GM12878 (cell line): ENCODE measurements at places on chromosomes 5 and 9. TPM values are rescaled to one million over a fixed set of nuclear protein-coding genes. Genes with fewer than 3 reads are reported as not detected.
A peak's percentile ranks its signal among the peaks of the same experiment; 100 is the strongest.

The MSMP gene
- total RNA-seq = 1.1 and 2.4 TPM in 2 replicates

The PCDHB8 gene
- not detected in 2 replicates for total RNA-seq

The DRD1 gene
- not detected in 2 replicates for total RNA-seq

The EQTN gene
- total RNA-seq = not detected in 2 replicates

DNA sequence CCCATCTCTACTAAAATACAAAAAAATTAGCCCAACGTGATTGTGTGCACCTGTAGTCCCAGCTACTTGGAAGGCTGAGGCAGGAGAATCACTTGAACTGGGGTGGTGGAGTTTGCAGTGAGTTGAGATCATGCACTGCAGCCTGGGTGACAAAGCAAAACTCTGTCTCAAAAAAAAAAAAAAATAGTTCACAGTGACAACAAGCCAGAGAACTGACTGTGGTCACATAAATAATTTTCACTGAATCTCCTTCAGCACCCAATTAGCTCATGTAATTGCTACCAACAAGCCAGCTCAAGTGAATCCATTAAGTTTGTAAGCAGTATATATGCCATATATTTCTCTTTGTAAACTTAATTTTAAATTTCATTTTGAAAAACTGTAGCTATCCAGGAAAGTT is 14.5 kb upstream of the AFAP1L1 start:
- no peak for DNase-seq
- H3K27ac ChIP-seq = no peak overlapping the region
- no peaks in the 10 kb centered on the region; the same call in 1 of the 2 replicates for H3K27me3 ChIP-seq
- H3K36me3 ChIP-seq = no peaks in the 10 kb centered on the region
- no peaks in the 10 kb centered on the region for H3K4me1 ChIP-seq
- H3K4me3 ChIP-seq = no peak overlapping the region

DNA sequence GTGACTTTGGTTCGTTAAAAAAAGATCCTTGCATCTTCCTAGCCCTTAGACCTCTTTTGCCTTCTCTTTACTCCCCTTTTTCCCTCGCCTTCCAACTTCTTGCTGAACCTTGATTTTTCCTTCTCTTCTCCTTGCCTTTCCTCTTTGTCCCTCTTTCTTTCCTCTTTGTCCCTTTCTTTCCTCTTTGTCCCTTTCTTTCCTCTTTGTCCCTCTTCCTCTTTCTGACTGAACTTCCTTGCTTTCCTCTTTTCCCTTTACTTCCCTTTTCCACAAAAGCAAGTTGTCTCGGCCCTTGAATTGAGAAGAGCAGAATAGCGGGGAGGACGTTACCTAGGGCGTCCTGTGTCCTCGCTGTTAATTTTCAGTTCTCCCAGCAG is 1.4 kb upstream of the MLLT3 start:
- no peaks in the 10 kb centered on the region for H3K36me3 ChIP-seq
- H3K27ac ChIP-seq = peak overlapping the region; percentile 80
- DNase-seq = no peak

GRCh38 chr5:72474516-72474915 is 32.7 kb downstream of the ZNF366 start:
- H3K27me3 ChIP-seq = no peaks in the 10 kb centered on the region
- no peak overlapping the region for H3K4me3 ChIP-seq
- peaks cover 62% of the 10 kb centered on the region for H3K4me1 ChIP-seq
- no peak for DNase-seq

- DNase-seq = no peak
- no peaks in the 10 kb centered on the region; the same call in 1 of the 2 replicates for H3K27me3 ChIP-seq
- H3K4me1 ChIP-seq = no peaks in the 10 kb centered on the region
- H3K4me3 ChIP-seq = peak overlapping the region; percentile 4; the same call in 1 of the 2 replicates
Observed at GRCh38 chr5:1108023-1108864, 3.6 kb downstream of the SLC12A7 start.

- no peak overlapping the region for H3K4me3 ChIP-seq
- no peak for DNase-seq
- no peaks in the 10 kb centered on the region for H3K4me1 ChIP-seq
- no peaks in the 10 kb centered on the region for H3K27me3 ChIP-seq
Observed at GRCh38 chr9:81468084-81468595, 221.2 kb downstream of the TLE1 start.

DNA sequence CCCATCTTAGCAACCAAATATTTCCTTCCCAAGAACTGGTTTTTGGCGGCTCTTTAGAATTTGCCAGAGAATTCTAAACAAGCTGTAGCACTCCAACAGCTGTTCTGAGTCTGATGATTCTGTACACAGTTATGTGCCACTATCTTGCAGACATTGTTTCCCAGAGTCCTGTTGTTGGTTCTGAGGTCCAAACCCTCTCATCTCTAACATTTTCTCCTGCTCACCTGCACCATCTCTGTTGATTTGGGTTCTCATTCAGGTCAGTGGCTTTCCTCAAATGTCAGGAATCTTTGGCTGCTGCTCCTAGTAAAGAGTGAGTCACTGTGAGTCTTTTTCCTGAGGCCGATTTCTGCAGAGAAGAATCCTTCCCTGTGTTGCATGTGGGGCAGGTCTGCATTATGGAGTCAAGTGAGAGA is 50.0 kb downstream of the CAMSAP1 start:
- no peak overlapping the region for H3K4me3 ChIP-seq
- H3K4me1 ChIP-seq = no peaks in the 10 kb centered on the region
- DNase-seq = no peak
- H3K27me3 ChIP-seq = no peaks in the 10 kb centered on the region
- no peak overlapping the region for H3K27ac ChIP-seq

- no peak overlapping the region for H3K4me3 ChIP-seq
- peak overlapping the region; percentile 10; the same call in 1 of the 2 replicates for H3K27ac ChIP-seq
- no peak for DNase-seq
- no peaks in the 10 kb centered on the region for H3K27me3 ChIP-seq
Observed at GRCh38 chr9:115192280-115192679, 74.3 kb upstream of the TNC start.

DNA sequence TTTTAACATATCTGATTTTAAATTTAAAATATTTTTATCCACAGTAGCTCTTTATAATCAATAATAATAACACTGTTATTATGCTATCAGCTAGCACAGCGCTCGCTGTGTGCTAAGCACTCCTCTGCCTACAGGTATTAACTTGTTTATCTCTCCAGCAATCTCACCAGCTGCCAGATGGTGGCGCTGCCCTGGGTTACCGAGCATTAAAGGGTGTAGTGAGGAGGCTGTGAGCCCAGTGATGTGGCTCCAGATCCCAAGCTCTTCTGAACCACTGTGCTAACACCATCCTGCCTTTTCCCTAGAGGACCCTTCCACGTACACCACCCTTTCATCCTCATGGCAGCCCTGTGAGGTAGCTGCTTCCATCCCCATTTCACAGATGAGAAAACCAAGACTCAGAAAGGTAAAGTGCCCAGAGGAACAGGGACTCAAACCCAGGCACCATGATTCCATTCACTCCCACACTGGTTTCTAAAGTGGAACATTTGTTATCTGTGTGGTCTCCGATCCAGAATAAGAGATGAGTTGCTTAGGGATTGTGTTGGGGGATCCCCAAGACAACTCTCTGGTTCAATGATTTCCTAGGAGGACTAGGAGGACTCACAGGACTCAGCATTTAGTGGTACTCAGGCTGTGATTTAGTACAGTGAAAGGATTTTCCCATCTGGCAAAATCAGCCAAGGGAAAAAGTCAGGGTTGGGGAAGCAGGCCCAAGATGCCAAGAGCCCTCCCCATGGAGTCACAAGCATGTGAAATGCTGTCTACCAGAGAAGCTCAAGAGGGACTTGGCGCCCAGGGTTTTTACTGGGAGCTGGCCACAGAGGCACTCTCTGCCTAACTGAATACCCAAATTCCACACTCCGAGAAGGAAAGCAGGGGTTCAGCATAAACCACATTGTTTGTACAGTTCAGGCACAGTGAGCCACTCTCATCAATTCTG is 7.0 kb downstream of the IGFBPL1 start:
- no peak overlapping the region for H3K27ac ChIP-seq
- no peaks in the 10 kb centered on the region for H3K4me1 ChIP-seq
- no peak overlapping the region for H3K4me3 ChIP-seq
- no peaks in the 10 kb centered on the region for H3K36me3 ChIP-seq

GRCh38 chr9:92738661-92739081 is 26.0 kb downstream of the BICD2 start:
- H3K36me3 ChIP-seq = no peaks in the 10 kb centered on the region
- no peaks in the 10 kb centered on the region for H3K27me3 ChIP-seq
- H3K4me1 ChIP-seq = peaks cover 21% of the 10 kb centered on the region
- no peak overlapping the region for H3K4me3 ChIP-seq

DNA sequence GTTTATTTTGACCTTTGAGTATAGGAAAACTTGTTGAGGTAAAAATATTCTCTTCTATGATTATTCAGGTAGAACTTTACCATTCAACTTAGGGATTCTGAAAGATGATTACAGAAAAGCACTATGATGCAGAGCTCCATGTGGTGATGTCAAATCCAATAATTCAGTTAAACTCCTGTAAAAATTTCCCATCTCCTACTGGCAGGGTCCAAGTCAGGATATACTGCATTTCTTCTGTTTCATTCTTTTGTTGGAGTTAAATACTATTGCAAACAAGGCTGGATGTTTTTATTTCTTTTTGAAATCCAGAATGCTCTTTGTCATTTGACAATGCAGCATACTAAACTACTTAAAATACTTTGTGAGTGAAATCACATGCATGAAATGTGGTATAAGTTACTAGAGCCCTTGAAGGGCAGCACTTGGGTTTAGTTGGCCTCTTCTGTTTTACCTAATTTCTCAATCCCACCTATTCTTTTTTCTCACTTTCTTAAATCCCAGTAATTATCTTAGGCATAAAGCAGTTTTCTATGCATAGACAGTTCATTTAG is 204.5 kb downstream of the FBXL7 start:
- H3K27me3 ChIP-seq = no peaks in the 10 kb centered on the region
- DNase-seq = no peak

DNA sequence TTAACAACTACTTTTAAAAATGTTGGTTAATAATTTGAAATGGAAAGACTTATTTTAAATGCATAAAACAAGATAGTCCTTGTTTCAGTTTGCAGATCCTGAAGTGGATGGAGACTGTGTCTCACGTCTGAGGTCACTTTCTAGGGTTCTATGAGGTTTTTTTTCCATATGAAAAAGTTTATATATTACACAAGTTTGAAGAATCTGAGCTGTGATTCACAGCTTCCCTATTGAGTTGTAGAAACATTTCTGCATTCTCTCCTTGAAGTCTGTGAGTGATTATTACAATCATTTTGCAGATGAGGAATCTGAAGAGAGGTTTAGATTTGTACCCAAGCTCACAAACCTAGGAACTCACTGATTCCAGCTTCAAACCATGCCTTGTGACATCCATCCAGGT is 442.5 kb upstream of the KLF4 start:
- no peaks in the 10 kb centered on the region for H3K36me3 ChIP-seq
- DNase-seq = no peak
- no peaks in the 10 kb centered on the region for H3K4me1 ChIP-seq
- no peak overlapping the region for H3K27ac ChIP-seq
- H3K4me3 ChIP-seq = no peak overlapping the region

DNA sequence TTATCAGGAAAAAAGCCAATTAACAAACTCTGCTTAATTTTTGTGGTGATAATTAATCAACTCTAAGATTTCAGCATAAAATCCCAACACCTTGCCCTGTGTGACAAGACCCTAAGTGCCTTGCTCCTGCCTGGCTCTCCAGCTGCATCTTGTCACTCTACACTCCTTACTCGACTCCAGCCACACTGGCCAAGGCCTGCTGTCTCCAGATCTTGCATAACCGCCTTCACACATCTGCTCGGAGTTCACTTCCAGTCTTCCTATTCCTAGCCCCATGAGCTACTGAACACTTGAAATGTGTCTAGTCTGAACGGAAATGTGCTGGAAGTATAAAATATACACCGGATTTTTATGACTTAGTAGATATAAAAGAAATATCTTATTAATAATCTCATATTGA is 259.6 kb downstream of the EPB41L4A start:
- no peaks in the 10 kb centered on the region for H3K27me3 ChIP-seq
- no peak overlapping the region for H3K4me3 ChIP-seq
- H3K27ac ChIP-seq = no peak overlapping the region
- no peaks in the 10 kb centered on the region; the same call in 1 of the 2 replicates for H3K36me3 ChIP-seq

GRCh38 chr9:113646946-113647914 is 183.7 kb downstream of the RGS3 start:
- H3K27me3 ChIP-seq = no peaks in the 10 kb centered on the region
- DNase-seq = no peak
- no peak overlapping the region for H3K4me3 ChIP-seq
- no peaks in the 10 kb centered on the region for H3K36me3 ChIP-seq
- no peak overlapping the region for H3K27ac ChIP-seq
- H3K4me1 ChIP-seq = no peaks in the 10 kb centered on the region

GRCh38 chr5:132767150-132767549 is 9.9 kb downstream of the SEPTIN8 start:
- H3K27ac ChIP-seq = no peak overlapping the region
- H3K4me1 ChIP-seq = no peaks in the 10 kb centered on the region
- peaks cover 9% of the 10 kb centered on the region for H3K36me3 ChIP-seq
- DNase-seq = no peak
- no peak overlapping the region for H3K4me3 ChIP-seq

- no peaks in the 10 kb centered on the region for H3K36me3 ChIP-seq
- H3K4me1 ChIP-seq = no peaks in the 10 kb centered on the region
- H3K27me3 ChIP-seq = peaks cover 5% of the 10 kb centered on the region
Observed at GRCh38 chr9:34558919-34559623, 30.5 kb downstream of the CNTFR start.

- H3K4me1 ChIP-seq = peaks cover 10% of the 10 kb centered on the region; the same call in 1 of the 2 replicates
- no peaks in the 10 kb centered on the region for H3K27me3 ChIP-seq
- H3K27ac ChIP-seq = no peak overlapping the region
- no peaks in the 10 kb centered on the region for H3K36me3 ChIP-seq
- DNase-seq = no peak
- no peak overlapping the region for H3K4me3 ChIP-seq
Observed at GRCh38 chr9:123216251-123216797, 52.1 kb downstream of the STRBP start.

DNA sequence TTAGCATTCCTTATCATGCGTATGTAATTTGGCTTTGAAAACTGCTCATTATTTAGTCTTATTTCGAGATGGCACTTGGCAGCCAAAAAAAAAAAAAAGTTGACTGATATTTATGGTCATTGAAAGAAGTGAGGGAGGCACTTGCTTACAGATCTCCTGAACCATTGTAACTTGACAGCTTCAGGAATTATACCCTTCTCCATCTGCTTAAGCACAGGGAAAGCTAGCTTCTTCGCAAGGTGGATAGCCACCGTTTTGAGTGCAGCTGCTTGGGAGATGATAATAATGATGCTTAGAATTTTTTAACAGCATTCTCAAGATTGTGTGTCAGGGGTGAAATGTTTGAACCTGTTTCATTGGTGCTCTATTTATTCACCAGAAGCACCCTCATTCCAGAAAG is 116.1 kb downstream of the GIN1 start:
- DNase-seq = no peak
- H3K27ac ChIP-seq = no peak overlapping the region
- no peak overlapping the region for H3K4me3 ChIP-seq
- no peaks in the 10 kb centered on the region for H3K27me3 ChIP-seq
- H3K36me3 ChIP-seq = no peaks in the 10 kb centered on the region
